ENCODE measurements at places on chromosomes 12 and 14.
A peak's percentile ranks its signal among the peaks of the same experiment; 100 is the strongest.

DNA sequence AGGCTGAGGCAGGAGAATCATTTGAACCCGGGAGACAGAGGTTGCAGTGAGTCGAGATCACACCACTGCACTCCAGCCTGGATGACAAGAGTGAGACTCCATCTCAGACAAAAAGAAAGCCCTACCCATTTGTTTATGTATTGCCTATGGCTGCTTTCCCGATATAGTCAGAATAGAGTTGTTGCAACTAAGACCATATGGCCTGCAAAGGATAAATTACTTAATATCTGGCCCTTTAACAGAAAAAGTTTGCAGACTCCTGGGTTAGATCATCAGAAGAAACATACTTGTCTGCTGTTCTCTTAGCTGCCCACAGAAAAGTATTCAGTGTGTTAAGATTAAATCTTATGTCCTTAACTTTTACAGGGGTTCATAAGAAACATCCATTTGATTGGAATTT is 122.4 kb upstream of the VASH1 start:
- no peak for DNase-seq

GRCh38 chr12:98341732-98342131 is 173.7 kb upstream of the TMPO start:
- no peak for DNase-seq

DNA sequence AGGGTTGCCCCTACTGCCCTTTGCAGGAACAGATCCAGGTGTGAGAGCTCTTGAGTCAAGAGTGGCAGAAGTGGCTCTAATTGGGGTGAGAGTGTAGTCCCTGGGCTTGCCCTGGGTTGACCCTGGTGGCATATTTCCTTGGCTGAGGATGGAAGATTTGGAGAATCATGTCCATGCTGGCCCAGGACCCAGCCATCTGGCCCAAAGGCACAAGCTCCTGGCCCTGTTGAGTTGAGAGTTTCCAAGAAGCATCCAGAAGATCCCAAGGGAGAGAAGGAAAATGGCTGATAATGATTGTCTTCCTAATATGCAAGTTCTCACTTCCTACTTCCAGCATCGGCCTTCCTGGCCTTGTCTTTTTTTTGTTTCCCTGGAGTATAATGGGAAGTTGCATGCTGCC is 55.5 kb upstream of the SRSF5 start:
- no peak for DNase-seq

GRCh38 chr12:127485528-127485927 is 781.4 kb upstream of the TMEM132C start:
- DNase-seq, result no peak

- no peak for DNase-seq
Measured at GRCh38 chr14:68146818-68147217, 327.2 kb downstream of the RAD51B start.

- no peak for DNase-seq
Measured at GRCh38 chr14:70873627-70874026, 33.6 kb upstream of the PCNX1 start.

GRCh38 chr14:34714320-34715126 is at the start of gene CFL2:
Gene CFL2, minus strand, starts transcription at chr14:34714593. Its CDS starts 53 bp downstream, at chr14:34714540.
- DNase-seq, result peak; percentile 47

DNA sequence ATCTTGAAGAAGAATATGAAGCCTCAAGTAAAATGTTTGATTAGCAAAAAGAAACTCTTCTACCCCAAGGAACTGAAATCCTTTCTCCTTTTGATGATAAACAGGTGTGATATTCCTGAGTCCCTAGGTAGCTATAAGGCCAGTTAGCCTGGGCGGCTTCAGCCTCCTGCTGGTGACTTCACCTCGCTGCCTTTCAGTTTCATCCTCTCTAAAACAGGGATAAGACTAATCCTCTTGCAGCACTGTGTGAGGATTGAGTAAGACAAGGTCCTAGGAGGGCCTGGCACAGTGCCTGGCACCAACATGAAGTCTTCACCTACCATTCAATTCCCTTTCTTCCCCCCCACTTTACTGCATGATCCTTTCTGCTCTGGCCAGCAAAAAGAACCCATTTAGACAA is 42.1 kb downstream of the CIT start:
- DNase-seq, result no peak

GRCh38 chr14:68771631-68772030 is 21.2 kb downstream of the ZFP36L1 start:
- no peak for DNase-seq

GRCh38 chr14:20690848-20691640 is 2.5 kb downstream of the ANG start:
- DNase-seq, result no peak

DNA sequence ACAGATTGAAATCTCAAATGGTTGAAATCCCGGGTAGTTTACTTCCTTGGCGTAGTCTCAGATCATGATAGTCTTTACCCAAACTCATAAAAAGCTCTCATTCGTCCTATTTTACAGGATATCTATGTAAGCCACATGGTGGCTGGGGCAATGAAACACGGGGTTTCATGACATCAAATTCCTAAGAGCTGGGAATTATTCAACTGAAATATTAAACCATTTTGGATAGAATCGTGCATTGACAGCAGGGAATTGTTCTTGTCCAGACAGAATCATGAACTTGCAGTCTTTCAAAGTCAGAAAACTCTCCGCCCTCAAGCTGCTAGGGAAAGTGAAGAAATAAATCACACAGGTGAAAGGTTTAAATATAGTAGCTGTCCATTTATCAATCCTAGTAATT is 33.2 kb upstream of the PRKAB1 start:
- no peak for DNase-seq

DNA sequence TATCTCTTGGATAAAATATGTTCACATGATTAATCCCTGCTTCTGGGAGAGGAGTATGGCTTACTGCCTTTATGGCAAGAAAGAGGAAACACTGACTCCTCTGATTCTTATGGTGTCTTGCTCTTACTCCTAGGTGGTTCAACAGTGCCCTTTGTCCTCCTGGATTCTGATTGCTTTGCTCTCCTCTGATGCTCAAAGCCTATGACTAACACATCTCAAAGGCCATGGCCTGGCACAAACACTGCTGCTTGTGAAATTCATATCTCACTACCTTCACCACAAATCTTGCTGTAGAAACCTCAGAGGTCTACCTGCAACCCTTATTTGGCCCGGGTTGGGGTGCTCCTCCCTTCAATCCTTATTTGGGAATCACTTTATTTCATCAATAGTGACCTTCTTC is 217.2 kb downstream of the C12orf50 start:
- DNase-seq, result no peak

DNA sequence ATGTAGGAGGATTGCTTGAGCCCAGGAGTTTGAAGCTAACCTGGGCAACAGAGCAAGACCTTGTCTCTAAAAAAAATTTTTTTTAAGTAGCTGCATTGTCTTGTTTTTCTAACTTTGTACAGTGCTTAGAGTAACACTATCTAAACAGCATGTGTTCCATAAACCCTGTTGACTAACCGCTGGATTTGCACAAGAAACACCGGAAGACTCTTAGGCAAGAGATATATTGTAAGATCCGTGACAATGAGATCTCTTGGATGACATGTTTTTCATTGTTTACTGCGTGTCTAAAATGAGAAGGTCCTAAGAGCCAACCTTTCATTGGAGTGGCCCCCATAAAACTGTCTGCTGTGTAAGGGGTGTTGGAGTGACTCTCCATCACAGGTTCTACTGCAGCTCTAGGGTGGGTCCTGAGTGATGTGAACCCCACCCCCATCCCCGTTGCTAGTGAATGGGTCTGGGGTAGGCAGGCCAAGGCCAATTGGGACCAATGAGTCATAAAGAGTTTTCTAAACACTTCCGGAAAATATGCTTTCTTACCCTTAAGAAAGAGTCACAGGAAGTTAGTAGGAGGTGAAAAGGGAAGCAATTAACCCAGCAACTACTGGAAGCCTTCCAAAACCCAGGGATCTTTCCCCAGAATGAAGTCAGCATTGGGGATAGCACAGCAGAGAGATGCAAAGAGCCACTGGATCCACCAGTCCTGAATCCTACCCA is 24.3 kb upstream of the PCNX1 start:
- no peak for DNase-seq

GRCh38 chr14:104376202-104377140 is 203.1 kb upstream of the C14orf180 start:
- DNase-seq, result no peak

- DNase-seq, result no peak
Measured at GRCh38 chr14:38357557-38357956, 101.7 kb upstream of the CLEC14A start.

DNA sequence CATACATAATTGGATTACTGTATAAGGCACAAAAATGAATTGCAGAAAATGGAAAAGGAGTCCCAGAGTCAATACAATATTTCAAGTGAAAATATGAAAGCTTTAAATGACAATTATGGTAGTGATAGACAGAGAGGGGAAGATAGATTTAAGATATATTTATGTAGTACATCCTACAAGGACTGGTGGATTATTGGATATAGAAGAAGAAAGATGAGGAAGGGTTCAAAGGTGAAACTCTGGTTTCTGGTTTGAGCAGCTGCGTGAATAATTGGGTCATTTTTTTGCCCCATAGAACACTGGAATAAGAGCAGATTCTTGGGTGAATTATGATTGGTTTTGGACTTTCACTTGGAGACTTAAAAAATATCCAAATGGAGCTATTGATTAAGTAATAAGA is 19.4 kb downstream of the PIK3C2G start:
- no peak for DNase-seq

DNA sequence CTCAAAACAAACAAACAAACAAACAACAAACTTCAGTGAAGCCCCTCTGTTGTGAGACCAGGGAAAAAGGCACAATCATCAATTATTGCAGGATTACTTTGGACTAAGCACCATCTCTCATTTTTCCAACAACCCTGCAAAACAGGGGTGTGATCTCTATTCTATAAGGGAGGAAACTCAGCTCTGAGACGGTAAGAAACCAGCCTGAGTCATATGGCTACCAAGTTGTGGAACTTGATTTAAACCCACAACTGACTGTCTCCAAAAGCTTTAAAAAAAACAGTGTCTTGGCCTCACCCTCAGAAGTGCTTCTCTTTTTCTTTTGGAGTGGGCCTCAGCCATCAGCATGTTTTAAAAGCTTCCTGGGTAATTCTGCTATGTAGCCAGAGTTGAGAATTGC is 49.8 kb downstream of the RIN3 start:
- DNase-seq, result no peak

DNA sequence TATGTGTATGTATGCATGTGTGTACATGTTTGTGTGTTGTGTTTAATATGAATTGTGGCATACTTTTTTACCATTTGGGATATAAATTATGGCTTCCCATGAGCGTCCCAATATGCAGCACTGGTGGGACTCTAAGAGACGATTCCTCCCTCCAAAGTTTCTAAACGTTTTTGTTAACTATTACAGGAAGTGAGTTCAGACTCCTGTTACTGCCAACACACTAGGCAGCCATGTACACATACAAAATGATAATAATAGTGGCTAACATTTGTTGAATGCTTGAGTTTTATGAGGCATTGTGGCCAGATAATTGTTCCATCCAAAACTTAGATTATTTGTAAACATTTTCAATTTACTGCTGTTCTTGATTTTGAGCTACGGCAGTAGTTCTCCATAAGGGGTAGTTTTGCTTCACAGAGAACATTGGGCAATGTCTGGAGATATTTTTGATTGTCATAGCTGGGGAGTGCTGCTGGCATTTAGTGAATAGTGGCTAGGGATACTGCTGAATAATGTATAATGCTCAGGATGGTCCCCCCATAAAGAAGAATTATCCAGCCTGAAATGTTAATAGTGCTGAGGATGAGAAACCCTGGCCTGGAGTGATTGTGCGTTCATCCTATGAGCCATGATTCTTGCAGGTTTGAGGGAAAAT is 45.1 kb downstream of the ARID2 start:
- DNase-seq, result no peak

DNA sequence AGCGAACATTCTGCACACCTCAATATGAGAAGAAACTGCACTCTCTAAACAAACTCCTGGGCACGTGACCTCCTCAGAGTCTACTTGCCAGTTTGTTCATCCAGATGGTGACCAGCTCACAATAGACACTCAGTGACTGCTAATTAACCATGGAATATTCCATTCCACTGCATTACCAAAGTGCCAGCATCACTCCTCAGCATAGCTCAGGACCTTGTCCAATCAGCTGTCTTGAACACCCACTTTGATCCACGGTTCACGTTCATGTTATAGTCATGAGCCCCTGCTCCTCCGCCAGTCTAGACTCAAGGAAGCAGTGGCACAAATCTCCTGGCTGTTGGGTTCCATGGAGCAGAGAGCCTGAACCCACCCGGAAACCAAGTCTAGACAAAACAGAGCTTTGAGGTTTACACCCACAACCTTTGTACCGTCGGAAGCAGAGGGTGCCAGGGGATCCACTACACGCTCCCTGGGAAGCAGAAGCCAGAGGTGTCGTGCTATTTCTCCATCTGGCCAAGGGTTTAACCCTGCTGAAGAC is 285.3 kb downstream of the ZFP36L1 start:
- peak; percentile 26 for DNase-seq

GRCh38 chr14:62796431-62796830 is 248.8 kb downstream of the KCNH5 start:
- DNase-seq, result no peak

DNA sequence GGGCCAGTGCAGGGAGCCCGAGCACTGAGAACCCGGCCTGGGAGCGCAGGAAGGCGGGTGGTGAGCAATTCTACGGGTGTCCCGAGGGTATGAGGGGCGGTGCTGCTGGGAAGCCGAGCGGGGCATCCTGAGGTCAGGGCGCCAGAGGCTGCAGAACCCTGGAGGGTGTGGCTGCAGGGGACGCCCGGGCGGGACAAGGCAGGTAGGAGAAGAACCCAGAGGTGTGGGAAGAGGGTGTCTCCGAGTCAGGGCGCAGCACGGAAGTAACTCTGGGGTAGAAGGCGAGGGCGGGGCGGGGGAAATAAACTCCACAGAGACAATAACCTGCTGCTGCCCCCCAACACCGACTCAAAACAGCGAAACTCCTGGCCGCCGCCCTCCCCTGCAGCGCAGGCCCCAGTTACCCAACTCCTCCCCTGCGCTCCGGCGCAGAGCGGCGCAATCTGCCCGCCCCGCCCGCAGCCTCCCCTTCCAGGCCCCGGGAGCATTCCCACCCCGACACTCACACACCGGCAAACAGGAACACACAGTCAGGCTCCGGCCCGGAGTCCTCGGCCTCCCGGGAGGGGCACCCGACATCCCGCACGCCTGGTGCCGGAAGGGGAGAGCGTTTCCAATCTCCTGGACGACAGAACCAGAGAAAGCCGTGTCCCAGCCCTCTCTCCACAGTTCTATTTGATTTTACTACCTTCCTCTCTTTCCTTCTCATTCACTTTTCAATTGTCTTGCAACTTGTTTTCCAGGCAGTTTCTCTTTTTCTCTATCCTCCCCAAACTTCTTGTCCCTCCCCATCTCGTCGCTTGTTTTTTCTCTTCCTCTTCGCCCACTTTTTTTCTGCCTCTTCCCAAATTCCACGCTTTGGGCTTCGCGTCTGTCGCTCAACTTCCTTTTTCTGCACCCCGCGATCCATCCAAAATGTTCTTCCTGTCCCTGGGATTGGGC is 2.4 kb downstream of the HRK start:
- DNase-seq, result no peak

DNA sequence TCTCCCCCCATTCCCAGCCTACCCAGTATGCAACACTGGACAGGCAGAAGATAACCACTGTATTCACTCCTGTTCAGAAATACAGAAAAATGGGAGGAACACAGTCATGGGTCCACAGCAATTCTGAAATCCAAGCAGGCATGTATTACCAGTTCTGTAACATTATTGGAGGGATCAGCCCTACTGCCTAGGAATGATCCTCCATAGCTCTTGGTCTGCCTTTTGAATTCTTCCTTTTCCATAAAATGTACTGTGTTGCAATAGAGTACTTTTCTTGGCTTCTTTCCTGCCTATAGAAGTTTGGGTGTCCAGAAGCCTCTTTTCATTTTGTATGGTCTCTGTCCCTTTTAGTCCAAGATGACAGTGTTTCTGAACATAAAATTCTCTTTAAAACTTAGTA is 46.5 kb downstream of the SPATS2 start:
- no peak for DNase-seq

Measured in activated CD4-positive, alpha-beta T cell treated with anti-CD3 and anti-CD28 coated beads for 1 hour (primary cell).